ENCODE measurements at places on chromosomes 1 and 21.

GRCh38 chr21:28704746-28705145, 287.9 kb downstream of the LTN1 start:
- no peak for DNase-seq

DNA sequence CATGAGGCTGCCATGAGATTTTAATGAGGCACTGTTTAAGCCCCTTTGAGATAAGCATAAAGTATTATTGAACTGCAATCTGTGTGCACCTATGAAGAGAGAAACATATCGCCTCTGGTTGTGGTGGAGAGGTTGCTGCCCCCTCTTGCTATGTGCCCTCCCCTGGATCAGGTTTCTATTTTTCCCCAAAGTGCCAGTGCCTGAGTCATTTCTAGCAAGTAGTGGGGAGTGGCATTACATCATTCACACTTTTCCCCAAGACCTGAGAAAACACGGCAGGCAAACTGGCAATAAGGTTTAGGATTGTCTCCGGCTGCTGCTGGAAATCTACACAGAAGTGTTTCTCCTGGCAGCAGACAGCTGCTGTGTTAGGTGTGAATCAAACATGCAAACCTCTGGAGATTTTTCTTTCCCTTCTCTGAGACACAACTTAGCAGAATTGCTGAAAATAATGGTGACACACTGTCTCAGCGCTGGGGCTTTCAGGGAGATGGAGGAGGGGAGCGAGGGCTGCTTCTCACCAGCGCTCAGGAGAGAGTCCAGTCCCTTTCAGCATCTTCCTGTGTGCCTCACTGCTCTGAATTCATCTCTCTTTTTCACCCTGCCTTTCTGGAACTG, 13.7 kb upstream of the RGS16 start:
- no peak for DNase-seq

DNA sequence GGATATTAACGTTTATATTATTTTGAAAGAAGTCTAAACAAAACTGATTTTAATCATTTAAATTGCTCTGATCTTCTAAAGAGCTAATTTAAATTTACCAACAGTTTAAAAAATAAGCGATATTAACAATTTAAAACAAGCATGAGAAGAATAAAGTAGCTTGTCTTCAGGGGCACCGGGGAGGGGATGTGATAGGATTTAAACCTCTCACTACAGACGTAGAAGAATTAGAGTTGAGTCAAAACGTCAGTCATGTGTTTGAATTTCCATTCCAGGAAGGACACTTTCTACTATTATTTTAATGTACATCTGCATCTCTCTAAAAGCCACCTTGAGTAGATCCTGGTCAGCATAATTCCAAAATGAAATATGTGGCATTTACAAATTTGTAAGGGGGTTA, 58.2 kb upstream of the TPTE start:
- no peak for DNase-seq

- DNase-seq, result no peak
These were observed 39.9 kb upstream of the ABCA4 start for GRCh38 chr1:94160811-94161210.

GRCh38 chr21:31683029-31683428, 23.5 kb downstream of the SOD1 start:
- DNase-seq, result no peak

- DNase-seq, result no peak
These were observed 60.8 kb upstream of the USP24 start for GRCh38 chr1:55275941-55276341.

DNA sequence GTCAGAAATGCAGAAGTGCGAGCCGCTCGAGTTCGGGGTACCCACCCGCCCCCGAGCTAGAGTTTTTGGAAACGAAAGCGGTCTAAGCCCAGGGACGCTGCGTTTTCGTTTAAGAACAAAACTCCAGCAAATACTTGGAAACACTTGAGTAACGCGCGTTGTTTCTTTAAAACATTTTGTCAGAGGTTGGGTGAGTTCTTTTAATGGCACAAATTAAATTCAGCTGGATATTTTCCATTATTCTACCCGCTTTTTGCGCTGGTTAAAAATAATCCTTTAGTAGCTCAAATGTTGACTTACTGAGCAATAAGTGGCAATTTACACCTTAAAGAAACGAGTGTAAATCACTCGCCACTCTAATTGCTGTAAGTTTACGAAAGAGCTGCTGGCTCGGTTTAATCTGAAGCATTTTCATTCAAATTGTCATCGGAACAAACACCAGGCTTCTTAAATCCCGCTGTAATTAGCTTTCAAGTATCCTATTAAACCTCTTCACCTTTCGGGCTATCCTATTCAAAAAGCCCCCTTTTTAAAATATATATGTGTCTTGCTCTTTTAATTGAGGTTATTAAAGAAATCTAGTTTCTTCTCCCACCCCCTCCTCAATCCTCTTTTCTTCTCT, 1.5 kb downstream of the LHX8 start:
- no peak for DNase-seq

DNA sequence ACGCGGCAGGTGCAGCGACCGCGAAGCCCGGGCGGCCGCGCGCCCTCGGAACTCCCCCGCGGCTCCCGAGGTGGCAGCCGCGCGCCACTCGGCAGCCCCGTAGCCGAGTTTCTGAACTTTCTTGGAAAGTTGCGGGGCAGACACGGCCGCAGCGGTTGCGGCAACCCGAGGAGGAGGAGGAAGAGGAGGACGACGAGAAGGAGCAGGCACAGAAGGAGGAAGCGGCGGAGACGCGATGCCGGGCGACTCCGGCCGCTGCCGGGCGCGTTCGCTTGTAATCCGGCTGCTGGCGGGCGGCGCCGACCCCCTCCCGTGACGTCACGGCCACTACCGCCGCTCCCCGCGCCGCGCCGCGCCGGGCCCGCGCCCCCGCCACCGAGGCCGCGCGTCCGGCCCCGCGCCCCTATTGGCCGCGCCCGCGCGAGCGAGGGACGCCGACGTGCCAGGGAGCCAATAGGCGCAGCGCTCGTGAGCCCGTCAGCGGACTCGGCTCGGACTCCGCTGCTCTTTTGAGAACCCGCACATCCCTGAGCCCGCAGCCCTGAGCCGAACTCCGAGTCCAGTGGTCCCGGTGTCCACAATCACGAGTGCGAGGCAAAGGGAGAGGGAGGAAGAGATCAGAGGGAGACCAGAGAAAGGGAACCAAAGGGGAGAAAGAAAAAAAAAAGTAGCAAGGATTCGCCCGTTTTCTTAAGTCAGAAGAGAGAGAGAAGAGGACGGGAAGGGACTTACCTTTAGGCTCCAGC, 736 bp upstream of the BARHL2 start:
- DNase-seq, result no peak

- no peak for DNase-seq
These were observed 330.7 kb downstream of the CAMTA1 start for GRCh38 chr1:7116001-7116400.

GRCh38 chr1:99737016-99737415, 29.4 kb downstream of the FRRS1 start:
- DNase-seq, result no peak

GRCh38 chr1:221217029-221217428, 337.8 kb downstream of the HLX start:
- no peak for DNase-seq

DNA sequence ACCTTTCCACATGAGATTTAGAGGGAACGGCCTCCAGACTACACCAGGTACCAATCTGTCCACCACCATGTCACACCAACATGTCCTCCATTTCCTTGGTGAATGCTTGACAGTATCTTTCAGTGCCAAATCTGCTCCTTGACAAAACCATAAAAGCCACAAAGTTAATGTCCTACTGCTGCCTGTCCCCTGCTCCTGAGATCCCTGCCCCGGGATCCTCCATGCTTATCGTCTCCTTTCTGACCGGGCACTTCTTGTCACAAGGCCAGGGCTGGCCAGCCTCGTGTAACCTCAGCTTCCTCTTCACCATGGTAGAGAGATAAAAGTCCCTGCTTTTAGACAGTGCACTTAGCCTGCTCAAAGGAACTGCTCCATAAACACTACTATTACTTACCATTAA, 136.2 kb downstream of the NAV1 start:
- no peak for DNase-seq

GRCh38 chr21:16570171-16570570, 840.4 kb downstream of the USP25 start:
- DNase-seq, result no peak

GRCh38 chr1:217191441-217191840, 439.4 kb downstream of the GPATCH2 start:
- no peak for DNase-seq

- no peak for DNase-seq
These were observed 485.5 kb downstream of the PTPRC start for GRCh38 chr1:199124351-199124750.

GRCh38 chr1:203325026-203325417, 19.7 kb downstream of the BTG2 start:
- DNase-seq, result no peak
